ENCODE measurements at places on chromosomes 1 and 21.

- DNase-seq = no peak
Measured at GRCh38 chr1:202648605-202649226, 61.5 kb downstream of the SYT2 start.

DNA sequence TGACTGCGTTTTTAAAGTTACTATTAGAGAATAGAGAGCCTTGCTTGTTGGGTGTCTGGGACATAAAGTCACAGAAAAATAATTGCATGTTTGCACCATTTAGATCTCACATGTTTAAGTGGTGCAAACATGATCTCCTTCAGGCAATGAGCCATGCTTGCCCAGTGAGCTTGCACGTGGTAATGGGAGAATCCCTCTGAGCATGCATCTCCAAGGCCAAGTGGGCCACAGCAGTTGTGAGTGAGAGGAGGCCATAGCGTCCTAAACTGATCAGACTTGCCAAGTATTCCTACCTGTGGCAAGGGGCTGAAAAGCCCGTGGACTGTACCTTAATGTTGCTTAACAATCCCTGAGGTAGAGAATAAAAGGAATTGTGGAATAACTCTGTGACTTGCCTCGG lies 158.3 kb downstream of the PLA2G4A start:
- DNase-seq = no peak

DNA sequence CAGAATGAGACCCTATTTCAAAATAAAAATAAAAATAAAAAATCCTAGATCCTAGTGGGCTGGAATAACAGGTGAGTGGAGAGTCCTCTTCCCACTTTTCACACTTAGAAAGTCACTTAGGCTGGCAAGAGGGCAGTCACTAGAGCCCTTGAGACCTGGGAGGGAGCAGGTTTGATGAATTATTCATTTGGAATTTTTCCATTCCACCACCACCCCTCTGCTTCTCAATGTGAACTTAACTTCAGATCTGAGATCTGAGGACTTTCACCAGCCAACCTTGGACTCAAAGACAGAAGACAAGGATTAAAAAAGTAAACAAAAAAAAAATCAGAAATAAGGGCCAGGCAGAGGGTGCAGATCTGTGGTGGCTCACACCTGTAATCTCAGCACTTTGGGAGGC lies 16.5 kb downstream of the AKR7A3 start:
- no peak for DNase-seq

DNA sequence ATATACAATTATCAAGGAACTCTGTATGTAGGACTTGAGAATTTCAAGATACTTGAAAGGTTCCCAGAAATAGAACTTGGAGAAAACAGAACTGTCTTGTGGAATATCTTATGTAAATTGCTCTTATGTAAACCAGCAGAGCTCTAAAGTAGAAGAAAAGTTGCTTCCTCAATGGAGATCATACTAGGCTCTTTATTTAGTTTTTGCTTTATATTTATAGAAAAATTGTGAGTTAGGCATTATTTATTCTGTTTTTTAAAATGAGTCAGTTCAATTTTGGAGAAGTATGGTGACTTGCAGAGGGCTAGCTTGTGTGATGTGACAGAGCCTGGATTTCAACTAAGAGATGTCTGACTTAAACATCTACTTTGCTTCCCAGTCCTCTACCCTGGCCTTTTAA lies 40.4 kb downstream of the ATP6V1G3 start:
- DNase-seq = no peak

All from effector memory CD8-positive, alpha-beta T cell (primary cell).